ENCODE measurements at places on chromosomes 16 and 17.

GRCh38 chr17:81553018-81553615 lies 964 bp upstream of the FAAP100 start:
- peak; percentile 97 for DNase-seq

DNA sequence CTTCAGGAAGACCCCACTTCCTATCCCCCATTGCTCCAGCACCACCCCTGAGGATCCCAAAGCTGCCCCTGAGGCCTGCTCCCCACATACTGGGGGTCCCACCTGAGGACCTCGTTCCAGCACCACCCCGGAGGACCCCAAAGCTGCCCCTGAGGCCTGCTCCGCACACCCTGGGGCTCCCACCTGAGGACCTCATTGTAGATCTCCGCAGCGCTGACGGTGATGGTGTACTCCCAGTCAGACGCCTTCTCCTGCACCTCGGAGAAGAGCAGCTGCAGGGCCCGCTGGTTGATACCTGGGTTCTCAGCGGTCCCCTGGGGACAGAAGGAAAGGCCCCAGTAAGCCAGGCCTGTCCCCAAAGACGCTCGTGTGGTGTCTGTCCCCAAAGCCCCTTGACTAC lies 26.4 kb downstream of the KATNB1 start:
- no peak for DNase-seq

DNA sequence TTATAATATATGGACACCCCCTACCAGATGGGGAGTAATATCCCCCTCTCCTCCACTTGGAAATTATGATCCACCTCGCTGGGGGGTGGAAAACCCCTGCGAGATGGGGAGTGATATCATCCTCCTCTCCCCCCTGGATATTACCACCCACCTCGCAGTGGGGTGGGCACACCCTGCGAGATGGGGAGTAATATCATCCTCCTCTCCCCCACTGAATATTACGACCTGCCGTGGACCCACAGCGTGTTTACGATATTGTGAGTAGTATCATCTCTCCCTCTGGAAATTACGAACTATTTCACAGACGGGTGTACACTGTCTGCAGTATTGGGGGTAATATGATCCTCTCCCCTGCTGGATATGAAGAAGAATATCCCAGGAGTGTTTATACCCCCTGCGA lies 228.3 kb upstream of the WSCD1 start:
- DNase-seq: no peak

DNA sequence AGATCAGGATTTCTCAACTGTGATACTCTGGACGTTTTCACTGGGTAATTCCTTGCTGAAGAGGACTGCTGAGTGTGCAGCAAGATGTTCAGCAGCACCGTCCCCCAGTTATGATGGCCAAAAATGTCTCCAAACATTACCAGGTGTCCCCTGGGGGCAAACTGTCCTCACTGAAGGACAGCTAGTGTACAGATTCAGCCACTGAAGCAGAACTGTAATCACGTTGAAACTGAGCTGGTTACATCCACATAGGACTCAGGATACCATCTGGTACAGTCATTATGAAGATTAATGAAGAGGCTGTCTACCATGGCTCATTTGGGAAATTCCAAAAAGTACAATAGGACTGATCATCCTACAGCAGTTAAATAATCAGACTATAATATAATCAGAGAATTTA lies 43.3 kb upstream of the GINS3 start:
- no peak for DNase-seq

DNA sequence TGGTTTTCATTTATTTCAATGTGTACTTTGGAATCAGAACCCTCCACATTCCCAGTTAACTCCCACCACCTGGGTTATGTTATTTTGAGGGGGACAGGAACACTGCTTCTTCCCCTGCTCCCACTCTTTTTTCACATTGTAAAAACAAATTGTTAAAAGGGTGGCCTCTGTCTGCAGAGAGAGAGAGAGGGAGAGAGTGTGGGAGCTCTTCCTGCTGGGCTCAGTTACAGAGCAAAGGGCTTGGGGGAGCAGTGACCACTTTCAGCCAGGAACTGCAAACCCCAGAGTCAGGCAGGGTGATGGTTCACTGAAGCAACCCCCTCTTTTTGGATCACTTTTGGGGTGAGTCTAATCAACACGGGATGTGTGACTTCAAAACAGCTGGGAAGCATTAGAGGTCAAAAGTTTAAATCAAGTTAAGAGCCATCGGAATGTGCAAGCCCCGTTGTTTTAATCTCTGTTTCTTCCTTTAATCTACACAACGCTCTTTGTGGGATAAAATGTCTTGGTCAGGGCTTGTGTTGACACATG lies 577.0 kb upstream of the CDH11 start:
- no peak for DNase-seq

GRCh38 chr16:53433930-53434376 lies 318 bp upstream of the RBL2 start:
- no peak for DNase-seq

DNA sequence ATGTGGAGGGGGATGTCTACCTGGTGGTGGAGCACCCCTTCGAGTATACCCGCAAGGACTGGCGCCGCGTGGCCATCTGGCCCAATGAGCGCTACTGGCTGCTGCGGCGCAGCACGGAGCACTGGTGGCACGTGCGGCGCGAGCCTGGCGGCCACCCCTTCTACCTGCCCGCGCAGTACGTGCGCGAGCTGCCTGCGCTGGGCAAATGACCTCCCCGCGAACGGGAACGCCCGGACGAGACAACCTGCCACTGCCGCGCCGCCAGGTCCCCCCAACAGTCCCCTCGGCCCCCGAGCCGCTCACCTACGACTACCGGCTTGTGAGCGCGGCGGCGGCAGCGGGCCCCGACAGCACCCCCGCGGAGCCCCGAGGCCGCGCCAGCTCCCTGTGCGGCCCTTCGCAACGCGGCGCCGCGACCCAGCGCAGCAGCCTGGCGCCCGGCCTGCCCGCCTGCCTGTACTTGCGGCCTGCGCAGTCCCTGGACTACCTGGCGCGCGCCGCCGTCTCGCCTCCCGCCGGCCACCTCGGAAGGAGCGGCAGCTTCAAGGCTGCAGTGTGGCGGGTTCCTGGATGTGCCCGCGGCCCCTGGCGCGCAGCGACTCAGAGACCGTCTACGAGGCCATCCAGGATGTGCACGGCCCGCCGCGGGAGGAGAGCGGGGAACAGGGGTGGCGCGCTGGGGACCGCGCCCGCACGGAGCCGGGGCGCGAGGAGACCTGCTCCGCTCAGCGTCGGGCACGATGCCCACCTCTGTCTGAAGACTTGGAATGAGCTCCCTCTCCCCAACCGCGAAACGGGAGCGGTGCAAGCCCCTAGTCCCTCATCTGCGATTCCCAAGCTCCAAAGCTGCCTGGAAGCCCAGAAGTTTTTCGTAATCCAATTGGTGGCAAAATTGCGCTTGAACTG lies 48.7 kb upstream of the AMZ2 start:
- DNase-seq: no peak

DNA sequence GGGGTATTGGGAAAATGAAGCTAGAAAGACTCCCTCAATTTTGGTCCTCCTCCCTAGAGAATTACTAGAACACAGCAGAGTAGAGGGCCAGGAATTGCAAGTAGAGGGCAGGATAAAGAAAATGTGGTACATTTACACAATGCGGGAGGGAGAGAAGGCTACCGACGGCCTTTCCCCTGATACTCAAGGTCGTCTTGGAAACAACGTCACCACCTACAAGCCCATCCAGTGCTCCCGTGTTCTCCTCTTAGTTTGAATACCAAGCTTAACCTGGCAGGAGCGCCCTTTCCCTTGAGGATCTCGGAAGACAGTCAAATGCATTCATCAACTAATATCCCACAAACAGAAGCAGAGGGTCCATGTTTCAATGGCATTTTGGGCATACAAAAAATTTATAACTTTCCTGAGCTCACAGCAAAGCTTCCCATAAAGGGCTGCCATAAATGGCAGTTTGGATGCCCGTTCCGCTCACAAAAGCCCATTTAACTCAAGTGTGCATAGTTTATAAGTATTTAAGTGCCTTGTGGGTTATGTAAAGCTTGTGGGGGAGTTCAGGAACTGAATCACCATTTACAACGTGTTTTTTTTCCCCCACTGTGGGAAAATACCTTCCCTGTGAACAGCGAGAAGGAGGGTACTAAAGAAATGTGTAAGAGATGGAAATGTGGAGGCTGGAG lies 414.6 kb downstream of the SLC39A11 start:
- DNase-seq: no peak

DNA sequence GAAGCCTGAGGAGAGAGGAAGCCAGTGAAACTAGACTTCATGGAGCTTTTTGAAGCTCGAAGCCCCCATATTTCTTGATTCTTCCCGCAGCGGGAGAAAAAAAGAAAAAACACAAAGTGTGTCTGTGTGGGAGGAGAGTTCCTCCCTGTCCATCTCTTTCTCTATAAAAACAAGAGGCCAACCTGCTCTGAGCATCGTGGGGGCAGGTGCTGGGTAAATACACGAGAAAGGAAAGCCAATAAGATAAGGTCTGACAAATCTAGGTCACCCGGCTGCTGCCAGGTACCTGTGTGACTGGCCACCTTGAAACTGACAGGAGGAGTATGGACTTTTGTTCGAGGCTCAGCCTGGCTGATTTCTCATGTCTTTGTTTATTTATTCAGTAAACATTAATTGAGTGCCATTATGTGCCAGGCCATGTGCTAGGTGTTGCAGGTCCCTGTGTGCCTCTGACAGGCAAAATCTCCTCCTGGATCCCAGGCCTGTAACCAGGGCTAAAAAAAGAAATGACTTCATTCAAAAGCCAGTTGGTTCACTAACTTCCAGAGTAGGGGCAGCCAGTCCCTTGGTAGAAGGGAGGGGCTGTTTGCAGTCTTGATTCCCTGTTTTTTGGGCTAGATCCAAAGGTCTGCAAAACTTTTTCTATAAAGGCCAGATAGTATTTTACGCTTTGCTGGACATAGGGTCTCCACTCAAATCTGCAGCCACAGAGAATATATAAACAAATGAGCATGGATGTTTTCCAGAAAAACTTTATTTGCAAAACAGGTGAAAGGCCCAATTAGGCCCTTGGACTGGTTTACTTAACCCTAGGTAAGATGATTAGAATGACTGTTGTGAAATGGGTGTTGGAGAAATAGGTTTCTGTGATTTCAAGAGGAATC lies 35.6 kb downstream of the YPEL2 start:
- no peak for DNase-seq

GRCh38 chr16:56300242-56300623 lies 108.9 kb downstream of the GNAO1 start:
- DNase-seq: no peak

DNA sequence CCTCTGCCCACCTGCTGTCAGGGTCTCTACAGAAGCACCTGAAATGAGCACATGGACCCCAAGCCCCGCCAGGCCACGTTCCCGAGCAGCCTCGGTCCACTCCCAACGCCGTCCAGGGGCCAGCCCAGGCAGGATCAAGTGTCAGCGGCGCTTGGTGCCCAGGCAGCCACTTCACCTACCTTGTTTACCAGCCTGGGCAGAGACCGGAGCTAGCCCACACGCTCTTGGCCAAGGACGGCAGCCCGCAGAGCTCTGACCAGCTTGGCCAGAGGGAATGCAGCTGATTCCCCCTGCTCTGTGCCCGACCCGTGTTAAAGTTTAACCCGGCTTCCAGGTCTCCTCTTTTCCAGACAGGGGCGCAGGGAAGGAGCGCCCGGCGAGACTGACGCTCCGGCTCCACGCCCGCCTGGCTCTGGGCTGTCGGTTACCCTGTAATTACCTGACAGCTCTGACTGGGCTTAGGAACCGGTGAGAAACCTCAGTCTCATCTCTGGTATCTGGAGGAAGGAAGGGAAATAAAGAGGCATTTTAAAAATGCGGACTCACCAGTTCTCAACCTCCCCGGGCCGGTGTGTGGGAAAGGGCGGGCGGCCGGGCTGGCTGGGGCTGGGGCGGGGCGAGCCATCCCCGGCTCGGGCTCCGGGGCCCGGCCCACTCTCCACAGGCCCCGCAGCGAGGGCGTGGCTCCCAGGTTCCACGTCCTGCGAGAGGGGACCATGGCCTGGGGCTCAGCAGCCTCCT lies 4.6 kb downstream of the KIFC3 start:
- DNase-seq: no peak

DNA sequence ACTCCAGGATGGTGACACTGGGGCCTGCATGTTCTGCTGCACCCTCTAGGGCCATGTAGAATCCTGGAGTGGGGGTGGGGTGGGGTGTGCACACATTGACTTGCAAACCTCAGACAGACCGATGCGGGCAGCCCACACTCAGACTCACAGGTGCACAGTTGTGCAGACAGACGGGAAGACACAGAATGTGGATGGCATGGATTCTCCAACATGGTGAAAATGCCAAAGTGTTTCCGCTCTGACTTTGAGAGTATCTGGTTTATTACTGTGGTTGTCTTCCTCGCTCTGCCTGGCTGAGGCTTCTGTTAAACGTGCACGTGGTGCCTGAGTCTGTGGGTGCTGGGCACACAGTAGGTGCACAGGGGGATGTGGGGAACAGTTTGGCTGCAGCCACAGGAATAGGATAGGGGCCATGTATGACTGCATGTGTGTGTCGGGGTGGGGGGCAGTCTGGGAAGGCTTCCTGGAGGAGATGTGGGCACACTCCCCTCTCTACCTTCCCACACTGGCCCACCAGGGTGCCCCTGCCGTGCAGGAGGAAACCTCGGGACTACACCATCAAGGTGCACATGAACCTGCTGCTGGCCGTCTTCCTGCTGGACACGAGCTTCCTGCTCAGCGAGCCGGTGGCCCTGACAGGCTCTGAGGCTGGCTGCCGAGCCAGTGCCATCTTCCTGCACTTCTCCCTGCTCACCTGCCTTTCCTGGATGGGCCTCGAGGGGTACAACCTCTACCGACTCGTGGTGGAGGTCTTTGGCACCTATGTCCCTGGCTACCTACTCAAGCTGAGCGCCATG lies 9.0 kb upstream of the ADGRG3 start:
- no peak for DNase-seq
